GM12892 (cell line): ENCODE measurements at places on chromosomes 1 and 21.
A peak's percentile ranks its signal among the peaks of the same experiment; 100 is the strongest.

DNA sequence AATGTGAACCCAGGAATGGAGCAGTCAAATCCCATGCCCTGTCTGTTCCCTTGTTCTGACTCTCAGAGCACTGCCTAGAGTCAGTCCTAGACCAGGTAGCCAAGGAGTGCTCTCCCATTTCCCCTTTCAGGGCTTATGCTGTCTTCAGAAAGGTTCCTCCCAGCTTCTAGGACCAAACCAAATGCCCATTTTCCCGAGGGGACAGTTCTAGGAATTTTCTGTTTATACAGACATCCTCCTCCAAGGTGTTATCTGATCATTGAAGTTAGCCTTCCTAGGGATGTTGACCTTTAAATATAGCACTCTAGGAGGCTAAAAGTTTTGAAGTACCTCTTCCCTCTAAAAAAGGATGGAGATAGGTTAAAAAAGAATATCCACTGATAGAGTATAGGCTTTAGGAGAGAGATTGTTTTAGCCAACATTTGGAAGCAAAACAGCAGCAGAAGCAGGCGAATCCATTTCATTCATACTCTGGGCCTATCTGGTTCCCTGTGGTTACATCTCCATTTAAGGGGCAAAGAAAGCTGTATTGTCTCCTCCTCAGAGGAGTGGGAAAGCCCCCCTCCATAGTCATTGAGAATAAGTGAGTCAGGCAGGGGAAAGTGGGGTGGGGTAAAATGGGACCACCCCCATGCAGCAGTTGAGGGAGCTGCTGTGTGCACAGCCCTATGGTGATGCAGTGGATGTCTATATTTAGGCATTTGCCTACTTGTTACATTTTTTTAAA is 126.5 kb downstream of the SPATA46 start:
- DNase-seq, result no peak

GRCh38 chr1:116908820-116909511 is 750 bp upstream of the PTGFRN start:
- no peak for DNase-seq

DNA sequence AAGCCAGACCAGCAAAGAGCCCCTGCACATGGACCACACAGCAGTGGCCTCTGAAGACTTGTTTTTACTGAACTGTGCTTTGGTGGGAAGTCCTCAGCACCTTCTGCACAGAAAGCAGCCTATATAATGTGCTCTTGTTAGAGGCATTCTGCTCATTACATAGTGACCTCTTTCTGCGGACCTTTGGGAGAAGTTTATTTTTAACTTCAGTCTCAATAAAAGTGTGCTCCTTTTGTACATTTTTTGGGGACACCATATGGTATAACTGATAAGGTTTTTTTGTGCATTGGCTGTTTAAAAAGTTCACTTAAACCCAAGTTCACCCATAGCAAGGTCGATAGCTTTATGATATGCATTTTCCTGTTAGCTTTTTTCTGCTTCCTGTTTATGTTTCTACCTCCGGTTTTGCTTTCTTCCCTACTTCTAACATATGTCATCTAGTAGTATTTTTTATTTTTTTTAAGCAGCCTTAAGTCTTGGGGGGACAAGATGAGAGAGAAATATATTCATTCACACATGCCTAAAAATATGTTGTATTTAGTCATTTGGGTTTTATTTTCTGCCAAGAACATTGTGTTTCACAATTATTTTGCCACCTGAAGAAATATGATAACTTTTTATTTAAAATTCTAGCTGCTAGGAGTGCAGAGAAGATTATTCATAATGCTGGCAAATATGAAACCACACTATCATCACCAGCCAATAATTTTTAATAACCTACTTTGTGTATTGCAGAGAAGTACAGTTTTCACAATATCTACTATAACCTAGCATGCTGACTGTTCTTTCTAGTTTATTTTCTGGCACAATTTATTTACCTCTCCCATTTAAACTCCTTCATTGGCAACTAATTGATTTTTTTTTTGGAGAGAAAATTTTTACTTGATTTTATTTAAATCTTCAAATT is 22.9 kb upstream of the SLC19A2 start:
- no peak for DNase-seq

DNA sequence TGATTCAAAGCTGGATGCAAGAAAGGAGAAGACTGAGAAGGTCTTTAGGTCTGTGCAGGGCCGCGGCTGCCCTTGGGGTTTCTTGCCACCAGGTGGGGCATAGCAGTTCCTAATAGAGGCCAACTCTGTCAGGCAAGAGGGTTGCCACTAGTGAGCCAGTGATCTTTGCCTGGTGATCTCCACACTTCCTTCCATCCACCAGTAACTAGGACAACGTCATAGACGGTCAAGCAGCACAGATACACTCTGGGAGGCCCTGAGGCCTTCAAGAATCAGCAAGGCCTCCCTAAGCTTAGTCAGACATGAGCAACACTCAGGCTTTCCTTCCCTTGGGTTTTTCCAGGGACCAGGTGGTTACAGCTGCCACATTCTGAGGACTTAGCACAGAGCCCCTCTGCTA is 32.9 kb upstream of the ATP2B4 start:
- no peak for DNase-seq

DNA sequence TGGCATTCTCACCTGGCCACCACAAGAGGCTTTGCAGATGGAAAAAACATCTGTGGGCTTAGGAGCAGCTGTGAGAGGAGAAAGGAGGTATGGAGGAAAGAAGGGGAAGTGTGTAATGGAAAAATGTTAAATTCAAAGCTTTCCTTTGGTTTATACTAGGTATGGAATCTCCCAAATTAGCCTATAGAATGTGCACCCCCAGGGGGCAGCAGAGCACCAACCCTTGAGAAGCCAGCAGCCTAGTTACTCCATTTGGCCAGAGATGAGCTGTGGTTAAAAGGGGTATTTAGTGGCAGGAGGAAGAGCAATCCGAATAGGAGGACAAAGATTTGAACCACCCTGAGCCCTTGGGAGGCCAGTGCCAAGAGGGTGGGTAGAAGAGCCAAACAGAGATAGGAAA is 97.5 kb upstream of the CTTNBP2NL start:
- DNase-seq, result no peak

DNA sequence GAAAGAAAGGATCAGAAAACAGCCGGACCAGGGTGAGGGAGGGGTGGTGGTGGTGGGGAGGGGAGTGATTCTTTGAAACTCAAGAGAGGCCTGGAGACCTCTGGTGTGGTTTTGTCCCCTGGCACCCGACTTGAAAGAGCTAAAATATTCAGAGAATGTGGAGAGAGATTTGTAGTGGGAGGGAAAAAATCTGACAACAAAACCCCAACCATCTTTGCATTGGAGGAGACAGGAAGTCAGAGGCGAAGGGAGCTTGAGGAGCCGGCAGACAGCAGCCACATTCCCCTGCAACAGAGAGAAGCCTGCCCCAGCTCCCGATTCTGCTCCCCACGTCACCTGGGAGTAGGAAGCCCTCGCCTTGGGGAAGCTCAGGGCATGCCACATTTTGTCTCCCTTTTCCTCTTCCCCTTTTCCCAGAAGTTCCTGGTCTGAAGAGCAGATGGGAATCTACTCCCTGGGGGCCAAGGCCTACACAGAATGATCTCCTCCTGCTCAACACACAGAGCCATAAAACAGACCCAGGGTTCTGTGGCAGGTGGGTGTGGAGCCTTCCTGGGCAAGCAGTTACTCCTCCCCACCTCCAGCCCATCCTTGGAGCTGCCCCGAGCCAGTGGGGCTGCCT is 84.9 kb downstream of the ITPKB start:
- DNase-seq, result no peak

DNA sequence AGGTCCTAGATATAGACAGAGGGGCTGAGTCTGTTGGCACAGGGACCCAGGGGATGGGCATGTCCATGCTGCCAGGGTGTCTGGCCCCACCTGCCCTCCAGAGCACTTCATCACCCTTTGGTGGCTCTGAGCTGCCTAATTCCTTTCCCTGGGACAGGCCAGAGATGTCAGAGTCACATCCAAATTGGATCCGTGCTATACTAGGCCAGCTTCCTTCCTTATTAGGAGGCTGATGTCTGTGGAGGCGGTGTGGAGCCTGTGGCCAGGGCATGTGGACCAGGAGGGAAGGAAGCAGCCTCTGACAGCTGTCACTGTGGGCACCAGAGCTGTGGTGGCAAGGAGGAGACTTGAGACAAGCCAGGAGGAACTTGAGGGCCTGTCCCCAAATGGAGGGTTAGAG is 77.7 kb upstream of the TMEM51 start:
- DNase-seq, result no peak

DNA sequence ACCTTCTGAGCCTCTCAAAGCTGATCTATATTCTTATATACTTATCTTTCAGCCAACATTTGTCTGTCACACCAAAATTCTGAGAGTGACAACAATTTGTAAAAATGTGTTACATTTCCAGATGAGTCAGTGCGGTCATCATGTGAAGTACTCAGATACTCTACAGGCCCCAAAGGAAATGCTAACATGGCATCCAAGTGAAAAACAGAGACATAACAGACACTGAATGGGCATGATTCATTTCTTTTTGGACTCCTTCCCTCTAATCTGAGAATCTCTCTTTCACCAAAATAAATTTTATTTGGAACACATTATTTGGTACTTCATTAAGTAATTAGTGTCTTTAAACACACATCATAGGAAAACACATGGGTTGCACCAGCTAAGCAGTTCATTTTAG is 96.6 kb downstream of the SLC44A5 start:
- DNase-seq, result no peak

DNA sequence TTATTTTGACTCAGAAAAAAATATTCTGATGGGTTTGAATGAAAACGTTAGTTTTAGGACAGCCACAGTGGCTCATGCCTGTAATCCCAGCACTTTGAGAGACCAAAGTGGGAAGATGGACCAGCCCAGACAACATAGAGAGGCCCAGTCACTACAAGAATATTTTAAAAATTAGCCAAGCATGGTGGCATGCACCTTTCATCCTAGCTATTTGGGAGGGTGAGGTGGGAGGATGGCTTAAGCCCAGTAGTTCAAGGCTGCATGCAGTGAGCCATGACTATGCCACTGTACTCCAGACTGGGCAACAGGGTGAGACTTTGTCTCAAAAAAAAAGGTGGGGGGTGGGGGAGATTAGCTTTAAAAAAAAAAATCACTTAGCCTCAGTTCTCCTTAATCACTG is 127.5 kb downstream of the LBR start:
- no peak for DNase-seq

- no peak for DNase-seq
Measured at GRCh38 chr1:231966983-231967382, 340.4 kb downstream of the DISC1 start.

GRCh38 chr1:91846007-91846638 is 39.8 kb downstream of the TGFBR3 start:
- no peak for DNase-seq

DNA sequence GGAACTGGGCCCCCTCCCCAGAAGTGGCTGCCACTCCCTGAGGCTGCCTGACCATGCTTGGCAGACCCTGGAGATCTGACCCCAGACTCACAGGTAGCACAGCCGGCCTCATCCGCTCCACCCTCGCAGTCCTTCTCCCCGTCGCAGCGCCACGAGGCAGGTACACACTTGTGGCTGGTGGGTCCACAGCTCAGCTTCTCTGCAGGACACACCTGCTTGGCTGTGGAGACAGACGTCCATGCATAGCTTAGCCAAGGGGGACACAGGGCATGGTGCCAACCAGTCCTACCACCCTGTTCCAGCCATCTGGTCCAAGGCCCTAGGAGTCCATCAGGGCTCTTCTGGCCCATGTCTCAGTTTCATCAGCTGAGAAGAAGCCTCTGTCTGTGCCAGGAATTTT is 42.2 kb upstream of the MAGOH start:
- no peak for DNase-seq

GRCh38 chr1:206144605-206145004 is 27.4 kb upstream of the AVPR1B start:
- no peak for DNase-seq

GRCh38 chr1:211518330-211519289 is 26.6 kb upstream of the RD3 start:
- peak; percentile 36 for DNase-seq

DNA sequence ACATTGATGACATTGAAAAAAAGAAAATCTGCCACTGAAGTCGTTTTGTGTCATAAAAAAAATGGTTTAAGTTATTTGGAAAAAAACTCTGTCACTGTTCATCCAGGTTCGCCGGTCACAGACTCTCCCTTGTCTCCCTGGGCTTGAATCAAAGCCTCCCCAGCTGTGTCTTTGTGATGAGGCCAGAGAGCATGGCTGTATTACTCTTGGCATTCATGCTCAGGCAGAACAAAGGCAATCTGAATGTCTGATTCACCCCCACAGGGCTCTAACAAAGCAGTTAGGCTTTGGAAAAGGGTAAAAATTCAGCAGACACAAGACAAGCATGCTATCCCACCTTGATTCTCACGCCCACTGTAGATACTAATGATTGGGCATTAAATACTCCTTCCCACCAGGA is 304.3 kb upstream of the PLD5 start:
- no peak for DNase-seq

GRCh38 chr1:193019442-193020026 is 39.6 kb downstream of the UCHL5 start:
- DNase-seq, result no peak

DNA sequence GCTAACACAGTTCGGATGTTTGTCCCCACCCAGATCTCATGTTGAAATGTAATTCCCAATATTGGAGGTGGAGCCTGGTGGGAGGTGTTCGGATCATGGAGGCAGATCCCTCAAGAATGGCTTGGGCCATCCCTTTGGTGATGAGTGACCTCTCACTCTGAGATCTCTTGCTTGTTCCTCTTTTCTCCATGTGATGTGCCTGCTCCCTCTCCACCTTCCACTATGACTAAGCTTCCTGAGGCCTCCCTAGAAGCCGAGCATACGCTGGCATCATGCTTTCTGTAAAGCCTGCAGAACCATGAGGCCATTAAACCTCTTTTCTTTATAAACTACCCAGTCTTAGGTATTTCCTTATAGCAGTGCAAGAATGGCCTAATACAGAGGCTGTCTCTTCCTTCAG is 8.1 kb upstream of the PLA2G5 start:
- no peak for DNase-seq

DNA sequence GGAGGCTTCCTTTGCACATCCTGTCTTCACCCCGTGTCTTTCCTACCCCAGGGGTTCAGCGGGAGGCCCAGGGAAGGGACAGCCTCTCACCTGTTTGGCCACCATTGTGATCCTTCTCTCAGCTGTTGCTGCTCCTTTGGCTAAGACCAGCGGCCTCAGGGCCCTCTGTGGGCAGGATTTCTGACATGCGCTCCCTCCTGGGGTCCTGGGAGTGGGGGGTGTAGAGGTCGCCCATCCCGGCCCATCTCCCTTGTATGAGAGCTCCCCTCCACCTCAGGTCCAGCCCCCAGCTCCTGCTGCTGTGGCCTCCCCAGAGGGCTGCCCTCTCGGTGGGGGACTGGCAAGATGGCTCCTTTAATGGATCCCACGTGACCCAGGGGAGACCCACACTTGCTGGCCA is 120.5 kb downstream of the PRDM2 start:
- DNase-seq, result no peak

GRCh38 chr1:206468571-206468970 is 1.7 kb upstream of the IKBKE start:
- DNase-seq, result no peak

DNA sequence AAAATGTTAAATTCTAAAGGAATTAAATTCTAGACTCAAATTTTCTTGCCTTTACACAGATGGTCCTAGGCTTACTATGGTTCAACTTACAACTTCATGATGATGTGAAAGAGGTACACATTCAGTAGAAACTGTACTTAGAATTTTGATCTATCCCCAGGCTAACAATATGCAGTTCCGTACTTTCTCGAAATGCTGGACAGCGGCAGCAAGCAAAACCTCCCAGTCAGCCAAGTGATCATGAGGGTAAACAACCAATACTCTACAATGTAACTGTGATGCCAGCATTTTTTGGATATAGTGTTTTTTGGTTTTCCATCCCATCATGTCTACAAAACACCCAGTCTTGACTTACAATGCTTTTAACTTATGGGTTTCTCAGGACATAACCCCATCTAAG is 25.7 kb downstream of the VAV3 start:
- no peak for DNase-seq

GRCh38 chr1:16235944-16236510 is 956 bp downstream of the CPLANE2 start:
- peak; percentile 52 for DNase-seq
